Hypothalamus (tissue), 51 donors: ENCODE measurements at places on chromosomes 12 and 14.

DNA sequence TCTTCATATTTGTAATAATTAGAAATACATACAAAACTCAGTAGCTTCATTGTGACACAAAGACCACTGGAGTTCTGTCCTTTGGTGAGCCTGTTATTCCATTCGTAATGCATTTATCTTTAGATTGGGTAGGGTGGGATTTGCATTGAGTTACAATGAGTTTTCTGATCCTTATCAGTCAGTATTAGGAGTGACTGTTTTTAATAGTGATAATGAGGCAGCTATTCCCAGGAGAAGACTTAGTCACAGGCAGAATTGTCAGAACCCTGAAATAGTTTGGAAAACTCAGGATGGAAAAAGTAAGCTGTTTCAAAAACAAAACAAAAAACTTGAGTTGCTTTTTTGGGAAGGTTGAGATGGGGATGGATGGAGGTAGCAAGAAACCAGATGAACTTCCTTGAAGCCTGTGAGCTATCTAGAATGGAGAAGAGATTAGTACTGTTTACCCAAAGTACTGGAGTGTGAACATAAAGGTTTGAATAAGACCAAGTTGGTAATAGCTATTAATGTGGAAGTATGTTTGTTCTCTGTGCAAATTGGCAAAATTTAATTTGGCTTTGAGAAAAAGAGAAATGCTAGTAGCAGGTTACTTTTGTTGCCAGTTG is 38.6 kb downstream of the FBXO34 start:
- DNase-seq, result no peak

- no peak for DNase-seq
These were observed 29.6 kb upstream of the NAP1L1 start for GRCh38 chr12:76113800-76114757.

DNA sequence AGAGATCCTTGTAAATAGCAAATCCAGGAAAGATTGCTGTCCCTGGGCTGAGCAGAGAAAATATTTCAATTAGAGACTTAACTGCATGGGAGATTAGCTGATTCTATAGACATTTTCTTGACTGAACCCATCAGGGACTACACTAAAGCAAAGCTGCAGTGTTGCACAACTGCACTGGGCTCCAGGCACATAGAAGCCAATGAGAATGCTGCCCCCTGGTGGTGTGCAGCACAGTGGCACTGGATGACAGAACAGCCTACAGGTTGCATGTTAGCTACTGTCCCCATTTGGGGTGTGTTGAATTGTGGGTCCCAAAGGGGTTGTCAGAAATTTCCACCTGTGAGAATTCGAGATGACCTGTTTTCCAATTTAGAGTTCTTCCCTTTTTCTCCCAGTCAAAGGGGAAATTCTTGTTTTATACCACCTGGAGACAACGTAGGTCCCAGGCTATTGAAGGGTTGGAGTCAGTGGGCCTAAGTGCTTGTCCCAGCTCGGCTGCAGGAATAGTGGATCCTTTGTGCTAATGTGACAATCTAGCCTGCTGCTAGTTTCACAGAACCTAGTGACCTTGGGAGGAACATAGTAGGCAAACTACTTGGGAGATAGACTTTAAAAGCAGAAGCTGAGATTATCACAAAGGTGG is 114.7 kb downstream of the SLC8A3 start:
- DNase-seq, result peak; percentile 4

GRCh38 chr14:90818715-90819114 is 2.5 kb upstream of the TTC7B start:
- no peak for DNase-seq

DNA sequence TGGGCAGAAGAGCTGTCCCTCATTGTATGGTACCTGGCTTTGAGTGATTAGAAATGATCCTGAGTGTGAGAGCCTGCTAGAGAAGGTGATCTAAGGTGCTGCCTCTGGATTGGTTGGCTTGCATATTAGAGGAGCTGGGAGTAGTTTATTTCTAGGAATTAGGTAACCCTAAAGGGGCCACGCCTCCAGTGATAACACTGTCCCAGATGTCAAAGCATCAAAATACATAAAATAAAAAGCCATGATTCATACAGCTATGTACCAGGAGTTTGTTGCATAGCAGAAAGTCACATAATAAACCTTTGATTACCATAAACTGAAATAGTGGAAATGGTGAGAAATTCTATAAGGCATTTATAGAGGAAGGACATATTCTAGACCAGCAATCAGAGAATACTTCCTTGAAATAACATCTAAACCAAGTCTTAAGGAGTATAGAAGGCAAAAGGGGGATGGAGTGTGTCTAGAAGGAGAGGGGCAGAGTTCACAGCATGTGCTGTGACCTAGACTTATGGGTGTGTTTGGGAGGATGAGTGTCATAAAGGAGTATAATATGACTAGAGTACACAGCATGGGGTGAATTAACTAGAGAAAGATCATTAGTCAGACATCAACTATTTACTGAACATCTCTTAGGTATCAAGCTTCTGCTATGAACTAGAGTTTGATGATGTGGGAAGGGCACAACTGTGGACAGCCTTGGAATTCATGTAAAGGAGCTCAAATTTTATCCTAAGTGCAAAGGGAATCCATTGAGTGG is 686.4 kb downstream of the GALC start:
- no peak for DNase-seq

DNA sequence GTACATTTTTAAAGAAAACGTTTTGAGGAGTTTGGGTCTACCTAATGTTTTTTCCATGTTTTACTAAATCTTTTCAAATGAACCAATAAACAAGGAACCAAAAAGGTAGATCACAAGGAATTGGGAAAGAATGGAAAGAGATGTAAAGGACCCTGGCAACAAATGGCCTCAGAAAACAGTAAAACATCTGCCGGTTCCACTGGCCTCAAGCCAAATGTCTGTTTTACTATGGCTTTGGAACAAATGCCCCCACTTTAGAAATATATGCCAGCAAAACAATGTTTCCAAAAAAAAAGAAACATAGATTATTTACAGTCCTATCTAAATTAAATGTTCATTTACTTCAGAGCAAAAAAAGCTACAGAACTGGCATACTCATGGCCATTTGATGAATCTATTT is 3.0 kb downstream of the TRMT5 start:
- no peak for DNase-seq

DNA sequence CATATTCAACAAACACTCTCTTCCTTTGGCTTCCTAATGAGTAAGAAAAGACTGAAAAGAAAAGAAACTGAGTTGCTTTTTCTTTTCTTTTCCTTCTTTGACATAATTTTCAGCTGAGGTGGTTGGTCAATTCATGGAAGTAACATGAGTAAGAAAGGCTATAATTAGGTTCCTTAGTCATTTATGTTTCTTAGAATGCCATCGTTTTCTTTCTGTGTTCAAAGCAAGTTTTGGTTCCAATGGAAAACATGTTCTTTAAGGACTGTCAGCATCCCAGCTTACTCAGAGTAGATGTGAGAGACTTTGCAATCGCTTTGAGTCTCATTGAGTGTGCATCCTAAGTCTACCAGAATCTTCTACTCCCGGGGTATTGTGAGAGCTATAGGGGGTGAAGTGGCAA is 882.4 kb downstream of the DIO2 start:
- no peak for DNase-seq

DNA sequence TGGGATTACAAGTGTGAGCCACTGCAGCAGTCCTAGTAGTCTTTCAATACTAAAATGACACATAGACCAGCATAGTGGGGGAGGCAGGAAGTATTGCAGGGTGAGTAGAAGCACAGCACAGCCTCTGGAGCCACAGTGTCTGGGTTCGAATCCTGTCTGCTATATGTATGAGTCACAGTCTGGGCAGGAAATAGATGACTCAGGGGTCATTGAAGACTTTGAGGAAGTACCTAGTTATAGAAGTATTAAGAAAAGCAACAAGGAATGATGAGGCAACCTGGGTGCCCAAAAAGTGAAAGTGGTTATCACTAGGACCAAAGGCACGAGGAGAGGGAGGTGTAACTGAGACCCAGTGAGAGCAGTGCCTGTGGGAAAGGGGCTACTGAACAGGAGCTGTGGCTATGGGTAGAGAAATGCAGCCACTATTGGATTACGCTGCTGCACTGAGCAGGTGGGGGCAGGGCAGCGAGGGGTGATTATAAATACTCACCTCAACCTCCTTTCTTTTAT is 124.0 kb downstream of the PDE3A start:
- no peak for DNase-seq

GRCh38 chr14:23653051-23653450 is 16.9 kb downstream of the DHRS2 start:
- DNase-seq, result no peak

GRCh38 chr12:95131589-95132340 is 58.3 kb upstream of the NR2C1 start:
- DNase-seq, result no peak

- no peak for DNase-seq
These were observed 30.3 kb downstream of the BAZ2A start for GRCh38 chr12:56599797-56600196.

GRCh38 chr12:26389343-26389742 is 194.0 kb downstream of the SSPN start:
- DNase-seq, result no peak

- no peak for DNase-seq
These were observed 22.6 kb upstream of the PAPOLA start for GRCh38 chr14:96479435-96480146.

DNA sequence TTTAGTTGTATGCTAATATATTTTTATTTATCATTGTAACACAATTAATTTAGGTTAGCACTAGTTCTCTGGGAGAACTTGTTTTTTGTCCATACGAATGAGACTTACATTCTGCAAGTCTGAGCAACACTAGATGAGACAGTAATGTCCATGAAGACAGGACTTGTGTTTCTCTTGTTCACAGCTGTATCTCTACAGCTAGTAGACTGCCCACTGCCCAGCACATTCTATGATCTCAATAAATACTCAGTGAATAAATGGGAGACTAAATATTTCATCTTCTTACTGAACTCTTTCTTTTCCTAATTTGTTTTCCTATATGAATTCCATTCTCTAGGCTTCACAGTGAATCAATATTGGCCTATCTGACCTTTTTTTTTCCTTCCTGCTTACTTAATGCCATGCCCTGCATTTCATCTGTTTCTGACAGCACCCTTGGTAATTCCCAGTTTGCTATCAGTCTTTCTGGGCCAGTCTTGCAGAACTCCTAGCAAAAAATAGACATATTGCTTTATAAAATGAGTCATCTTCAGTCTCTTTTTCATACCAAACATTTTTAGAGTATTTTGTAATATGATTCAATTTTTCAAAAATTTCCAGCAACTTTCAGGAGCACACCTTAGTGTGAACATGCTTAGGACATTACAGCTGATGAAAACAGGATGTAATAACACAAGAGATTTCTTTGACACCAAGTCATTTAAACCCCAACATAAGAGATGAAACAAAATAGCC is 185.5 kb upstream of the ATP2B1 start:
- no peak for DNase-seq

- DNase-seq, result no peak
These were observed 1.2 kb upstream of the TNFAIP2 start for GRCh38 chr14:103121846-103122584.
